ENCODE measurements at places on chromosomes 5 and 9. TPM values are rescaled to one million over a fixed set of nuclear protein-coding genes. Genes with fewer than 3 reads are reported as not detected.
A peak's percentile ranks its signal among the peaks of the same experiment; 100 is the strongest.

The CTSV gene
- total RNA-seq, result not detected

The BAAT gene
- not detected for total RNA-seq

The CARTPT gene
- total RNA-seq, result not detected

The GEMIN5 gene
- total RNA-seq, result 17.4 TPM

The MSANTD3 gene
- 30.8 TPM for total RNA-seq

The IFNA2 gene
- not detected for total RNA-seq

The DBH gene
- total RNA-seq, result not detected

DNA sequence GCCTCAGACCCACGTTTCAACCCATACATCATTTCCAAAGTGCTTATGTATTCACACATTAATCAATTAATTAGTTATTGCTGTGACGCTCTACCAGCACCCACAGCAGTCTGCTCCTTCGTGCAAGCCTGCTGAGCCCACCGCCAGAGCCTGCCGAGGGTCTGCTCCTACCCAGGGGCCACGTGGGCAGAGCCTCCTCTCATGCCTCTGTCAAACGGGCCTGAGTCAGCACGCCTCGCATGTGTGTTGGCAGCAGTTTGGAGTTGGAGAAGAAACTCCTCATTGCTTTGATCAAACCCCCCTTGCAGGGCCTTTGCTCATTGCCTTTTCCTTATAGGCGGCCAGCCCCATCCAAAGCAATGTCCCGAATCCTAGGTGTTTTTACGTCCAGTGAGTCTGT lies 256.2 kb upstream of the IRX4 start:
- H3K4me3 ChIP-seq, result no peak overlapping the region
- H3K4me1 ChIP-seq, result no peaks in the 10 kb centered on the region
- H3K27ac ChIP-seq, result no peak overlapping the region
- H3K27me3 ChIP-seq, result no peaks in the 10 kb centered on the region
- DNase-seq, result no peak

GRCh38 chr5:58022055-58022454 lies 437.8 kb downstream of the PLK2 start:
- H3K4me1 ChIP-seq, result peaks cover 30% of the 10 kb centered on the region
- no peak for DNase-seq
- H3K36me3 ChIP-seq, result no peaks in the 10 kb centered on the region
- H3K27me3 ChIP-seq, result no peaks in the 10 kb centered on the region
- H3K4me3 ChIP-seq, result no peak overlapping the region
- H3K27ac ChIP-seq, result no peak overlapping the region

- H3K4me1 ChIP-seq, result peaks cover 5% of the 10 kb centered on the region
- DNase-seq, result no peak
- H3K36me3 ChIP-seq, result no peaks in the 10 kb centered on the region
- H3K27me3 ChIP-seq, result no peaks in the 10 kb centered on the region
- H3K27ac ChIP-seq, result no peak overlapping the region
These were observed 27.2 kb upstream of the CCNJL start for GRCh38 chr5:160339406-160340130.

GRCh38 chr5:138469540-138470321 lies 4.5 kb downstream of the EGR1 start:
- H3K4me1 ChIP-seq, result peaks cover 17% of the 10 kb centered on the region
- H3K27me3 ChIP-seq, result no peaks in the 10 kb centered on the region
- no peak overlapping the region for H3K4me3 ChIP-seq

DNA sequence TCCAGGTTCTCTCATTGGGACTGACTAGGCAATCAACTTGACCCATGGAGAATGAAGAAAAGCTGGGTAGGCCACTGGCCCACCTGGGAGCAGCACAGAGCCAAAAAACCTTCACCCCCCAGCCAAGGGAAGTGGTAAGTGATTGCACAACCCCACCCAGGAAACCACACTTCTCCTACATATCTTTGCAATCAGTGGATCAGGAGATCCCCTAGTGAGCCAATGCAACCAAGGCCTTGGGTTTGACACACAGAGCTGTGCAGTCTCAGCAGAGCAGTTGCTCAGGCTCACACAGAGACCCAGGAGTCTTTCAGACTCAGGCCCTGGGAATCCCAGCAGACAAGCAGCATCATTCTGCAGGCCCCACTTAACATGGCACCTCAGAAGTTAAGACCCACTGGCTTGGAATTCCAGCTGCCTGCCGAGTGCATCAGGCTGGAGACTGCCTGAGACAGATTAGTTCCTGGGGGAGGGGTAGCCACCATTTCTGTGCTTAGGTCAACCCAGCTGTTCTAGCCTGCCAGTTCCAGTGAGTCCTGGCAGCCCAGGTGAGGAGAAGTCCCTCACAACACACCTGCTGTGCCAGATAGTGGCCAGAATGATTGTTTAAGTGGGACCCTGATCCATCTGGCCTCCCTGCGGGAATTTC lies 136.4 kb downstream of the SAXO1 start:
- no peak overlapping the region for H3K27ac ChIP-seq
- no peak overlapping the region for H3K4me3 ChIP-seq
- H3K27me3 ChIP-seq, result no peaks in the 10 kb centered on the region
- DNase-seq, result no peak

- no peak overlapping the region for H3K27ac ChIP-seq
- H3K36me3 ChIP-seq, result no peaks in the 10 kb centered on the region
- H3K4me3 ChIP-seq, result no peak overlapping the region
- no peak for DNase-seq
- no peaks in the 10 kb centered on the region for H3K27me3 ChIP-seq
These were observed 48.4 kb upstream of the MAP3K1 start for GRCh38 chr5:56766926-56767325.

GRCh38 chr9:129182625-129183494 lies 4.8 kb upstream of the IER5L start:
- no peak overlapping the region for H3K4me3 ChIP-seq
- peaks cover 3% of the 10 kb centered on the region for H3K4me1 ChIP-seq
- no peak overlapping the region for H3K27ac ChIP-seq
- DNase-seq, result no peak
- H3K27me3 ChIP-seq, result no peaks in the 10 kb centered on the region

DNA sequence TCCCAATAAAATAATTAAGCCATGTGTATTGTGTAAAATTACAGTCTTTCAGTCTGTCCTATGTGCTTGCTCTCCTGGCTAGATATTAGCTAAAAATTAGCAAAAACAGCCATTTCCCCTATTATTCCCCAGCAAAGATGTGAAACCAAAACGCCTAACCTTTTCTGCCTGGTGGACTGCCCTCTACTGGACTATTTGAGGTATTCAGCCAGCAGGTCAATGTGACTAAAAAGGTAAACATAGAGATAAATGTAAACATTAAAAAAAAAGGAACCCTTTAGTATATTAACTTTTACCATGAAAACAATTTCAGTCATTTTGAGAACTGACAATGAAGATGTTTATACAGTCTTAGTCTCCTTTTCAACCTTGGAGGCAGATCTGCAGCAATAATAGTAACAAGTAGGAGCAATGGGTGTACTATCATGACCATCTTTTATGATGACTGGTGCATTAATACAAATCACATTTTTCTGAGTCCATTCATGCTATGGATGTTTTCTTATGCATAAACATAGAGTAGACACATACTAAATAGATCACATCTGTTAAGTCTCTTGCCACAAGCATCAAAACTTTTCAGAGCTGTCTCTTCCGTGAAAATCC lies 10.1 kb downstream of the ATG12 start:
- H3K4me1 ChIP-seq, result no peaks in the 10 kb centered on the region
- no peak overlapping the region for H3K4me3 ChIP-seq
- H3K27me3 ChIP-seq, result no peaks in the 10 kb centered on the region
- H3K27ac ChIP-seq, result no peak overlapping the region
- DNase-seq, result no peak

GRCh38 chr5:81214848-81215247 lies 18.3 kb upstream of the CKMT2 start:
- DNase-seq, result no peak
- H3K4me1 ChIP-seq, result no peaks in the 10 kb centered on the region

DNA sequence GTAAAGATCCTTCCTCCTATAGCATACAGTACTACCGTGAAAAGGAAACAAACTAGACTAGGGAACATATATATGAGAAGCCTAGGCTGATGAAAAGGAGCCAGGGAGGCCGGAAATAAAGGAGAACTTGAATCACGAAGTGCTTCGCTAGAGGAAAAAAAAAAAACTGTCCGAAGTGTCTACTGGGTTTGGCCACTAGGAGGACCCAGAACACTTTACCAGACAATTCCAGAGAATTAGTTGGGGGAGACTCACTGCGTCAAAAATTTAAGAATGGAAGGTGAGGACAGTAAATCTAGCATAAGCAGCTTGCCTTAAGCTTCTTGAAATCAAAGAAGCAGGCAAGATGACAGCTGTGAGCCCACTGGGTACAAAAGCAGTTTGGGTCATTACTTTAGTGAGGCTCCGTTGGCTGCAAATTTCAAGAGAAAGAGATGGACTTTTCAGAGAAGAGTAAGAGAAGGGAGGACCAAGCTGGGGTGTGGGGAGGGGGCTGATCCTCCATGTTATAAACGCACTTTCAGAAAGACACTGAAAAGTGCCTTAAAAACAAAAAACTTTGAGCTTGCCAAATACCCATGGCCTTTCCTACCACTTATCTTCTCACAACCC lies 47.4 kb downstream of the P4HA2 start:
- no peak for DNase-seq
- H3K27me3 ChIP-seq, result no peaks in the 10 kb centered on the region
- H3K36me3 ChIP-seq, result no peaks in the 10 kb centered on the region
- no peak overlapping the region for H3K27ac ChIP-seq

DNA sequence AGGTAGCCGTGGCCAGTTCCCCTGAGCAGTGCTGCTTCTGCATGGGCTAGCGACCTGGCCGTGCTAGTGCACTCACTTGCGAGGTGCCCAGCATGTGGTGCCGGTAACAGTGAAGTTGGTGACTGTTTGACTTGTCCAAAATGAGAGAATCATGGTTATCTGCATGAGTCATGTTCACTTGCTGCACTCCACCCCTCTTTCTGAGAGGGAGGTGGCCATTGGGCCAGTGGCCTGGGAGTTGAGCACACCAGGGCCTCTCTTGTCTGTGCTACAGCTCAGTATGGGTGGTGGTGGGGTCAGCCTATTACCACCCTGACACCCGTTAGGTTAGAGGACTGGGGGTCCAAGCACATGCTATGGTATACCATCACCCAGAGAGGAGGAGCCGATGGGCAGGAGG lies 55.4 kb upstream of the GARNL3 start:
- no peaks in the 10 kb centered on the region for H3K27me3 ChIP-seq
- H3K4me3 ChIP-seq, result no peak overlapping the region
- no peak for DNase-seq
- H3K36me3 ChIP-seq, result no peaks in the 10 kb centered on the region
- H3K27ac ChIP-seq, result no peak overlapping the region

DNA sequence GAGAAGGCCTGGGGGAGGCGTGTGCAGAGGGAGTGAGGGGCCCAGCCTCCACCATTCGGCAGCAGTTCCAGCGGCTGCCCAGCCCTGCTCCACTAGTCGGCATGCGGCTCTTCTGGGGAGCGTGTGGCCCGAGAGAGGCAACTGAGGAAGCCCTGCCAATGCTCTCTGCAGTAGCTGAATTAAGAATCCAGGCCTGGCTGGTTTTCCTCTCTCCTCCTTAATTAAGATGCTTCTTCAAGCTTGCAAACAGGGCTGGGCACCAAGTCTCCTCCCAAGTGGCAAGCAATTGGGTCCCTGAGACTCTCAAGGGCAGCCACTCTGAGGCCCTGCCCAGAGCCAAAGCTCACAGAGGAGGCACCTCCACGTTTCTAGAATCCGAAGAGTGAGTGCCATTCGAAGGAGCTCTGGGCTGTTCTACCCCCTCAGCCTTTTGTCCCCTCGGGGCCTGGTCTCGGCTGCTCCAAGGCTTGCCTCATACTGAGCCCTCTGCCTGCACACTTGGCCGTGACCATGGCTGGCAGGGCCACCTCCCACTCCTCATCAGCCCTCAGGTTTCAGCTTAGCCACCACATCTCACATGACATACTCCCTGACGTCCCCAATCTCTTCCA lies 75.4 kb upstream of the LRRTM2 start:
- no peak for DNase-seq
- peak overlapping the region; percentile 84 for H3K27ac ChIP-seq
- peaks cover 12% of the 10 kb centered on the region for H3K36me3 ChIP-seq
- H3K4me3 ChIP-seq, result no peak overlapping the region
- H3K4me1 ChIP-seq, result peaks cover 83% of the 10 kb centered on the region

DNA sequence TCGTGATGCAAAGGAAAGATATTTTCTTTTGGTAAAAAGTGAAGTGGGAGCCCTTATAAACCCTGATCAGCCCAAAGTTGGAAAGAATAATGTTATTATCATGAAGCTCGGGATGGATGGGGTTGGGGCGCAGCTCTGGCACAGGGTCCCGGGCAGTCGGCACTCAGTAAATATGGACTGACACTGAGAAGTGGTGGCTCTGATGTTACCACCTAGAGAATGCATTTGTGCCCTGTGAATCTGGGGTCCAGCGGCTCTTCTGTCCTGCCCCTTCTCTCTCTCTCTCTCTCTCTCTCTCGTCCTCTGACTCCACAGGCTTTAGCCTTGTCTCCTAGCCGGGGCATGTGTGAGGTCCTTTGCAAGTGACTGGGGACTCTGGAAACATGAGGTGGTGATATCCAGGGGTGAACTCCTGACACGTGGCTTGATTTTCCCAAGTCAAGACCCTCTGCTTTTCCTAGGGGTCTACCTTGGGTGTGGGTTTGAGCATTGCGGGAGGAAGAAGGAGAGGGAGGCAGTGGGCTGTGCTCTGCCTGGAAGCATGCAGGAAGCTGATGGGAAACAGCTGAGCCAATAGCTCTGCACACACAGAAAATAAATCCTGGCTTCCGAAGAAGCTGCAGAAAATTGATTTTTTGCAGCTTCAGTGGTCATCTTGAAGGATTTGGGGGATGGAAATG lies 162.7 kb downstream of the MACROH2A1 start:
- H3K27me3 ChIP-seq, result no peaks in the 10 kb centered on the region
- no peaks in the 10 kb centered on the region for H3K36me3 ChIP-seq
- no peak for DNase-seq
- H3K4me3 ChIP-seq, result no peak overlapping the region
- no peaks in the 10 kb centered on the region for H3K4me1 ChIP-seq
- H3K27ac ChIP-seq, result no peak overlapping the region

GRCh38 chr5:14416621-14417275 lies 164.8 kb upstream of the OTULINL start:
- H3K4me1 ChIP-seq, result no peaks in the 10 kb centered on the region
- no peaks in the 10 kb centered on the region for H3K27me3 ChIP-seq
- no peak overlapping the region for H3K4me3 ChIP-seq
- H3K27ac ChIP-seq, result peak overlapping the region; percentile 35
- H3K36me3 ChIP-seq, result peaks cover 57% of the 10 kb centered on the region
- no peak for DNase-seq

GRCh38 chr9:135215571-135216161 lies 128.2 kb downstream of the OLFM1 start:
- no peak overlapping the region for H3K27ac ChIP-seq
- peaks cover 27% of the 10 kb centered on the region for H3K27me3 ChIP-seq
- H3K4me3 ChIP-seq, result no peak overlapping the region
- peak; percentile 30 for DNase-seq
- H3K4me1 ChIP-seq, result no peaks in the 10 kb centered on the region
- no peaks in the 10 kb centered on the region for H3K36me3 ChIP-seq

- H3K4me1 ChIP-seq, result peaks cover 26% of the 10 kb centered on the region
- H3K27me3 ChIP-seq, result no peaks in the 10 kb centered on the region
- H3K4me3 ChIP-seq, result peak overlapping the region; percentile 17
- no peaks in the 10 kb centered on the region for H3K36me3 ChIP-seq
- H3K27ac ChIP-seq, result no peak overlapping the region
These were observed 1.3 kb downstream of the PTCH1 start for GRCh38 chr9:95515272-95516113.

DNA sequence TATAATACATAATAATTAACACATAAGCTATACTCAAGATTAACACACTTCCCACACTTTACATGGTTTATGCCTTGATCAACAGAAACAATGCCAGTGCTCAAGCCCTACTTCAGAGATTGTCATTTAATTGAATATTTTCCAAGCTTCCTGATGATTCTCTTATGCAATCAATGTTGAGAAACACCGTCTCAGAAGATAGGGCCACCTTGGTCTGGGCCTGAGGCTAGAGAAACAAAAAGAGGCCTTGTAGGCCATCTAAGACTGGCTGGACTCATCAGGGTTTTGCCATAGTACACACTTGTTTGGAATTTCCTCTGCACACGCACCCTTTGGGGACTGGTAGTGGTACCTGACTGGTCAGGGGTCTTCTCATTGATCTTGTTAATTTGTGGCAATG lies 16.3 kb downstream of the C9orf152 start:
- no peak overlapping the region for H3K27ac ChIP-seq
- no peak for DNase-seq
- no peaks in the 10 kb centered on the region for H3K36me3 ChIP-seq
